Substantia nigra (tissue), 51 donors: ENCODE measurements at places on chromosomes 7 and 10.

DNA sequence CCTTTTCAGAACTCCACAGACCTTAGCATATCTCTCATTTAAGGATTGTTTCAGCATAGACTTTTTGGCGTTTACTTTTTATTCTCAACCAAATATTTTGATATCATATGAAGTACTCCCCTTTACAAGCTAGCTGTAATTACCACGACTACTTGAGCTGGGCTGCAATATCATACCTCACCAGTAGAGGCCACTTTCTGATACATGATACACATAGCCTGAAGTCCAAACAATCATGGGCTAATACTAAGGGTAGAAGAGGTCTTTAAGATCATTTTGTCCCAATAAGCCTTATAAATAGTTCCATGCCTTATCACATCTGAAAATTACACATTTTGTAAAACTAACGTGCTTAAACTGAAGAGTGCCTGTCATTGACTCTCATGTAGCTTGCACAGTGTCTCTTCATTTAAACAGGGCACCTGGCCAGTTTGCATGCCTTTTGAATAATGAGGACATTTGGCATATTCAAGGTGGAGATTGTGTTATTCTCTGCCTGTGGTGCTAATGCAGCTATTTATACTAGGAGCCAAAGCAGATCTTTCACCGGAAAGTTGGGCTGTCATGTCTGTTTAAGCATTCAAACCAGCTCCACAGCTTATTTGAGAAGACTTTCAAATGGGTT, 403.7 kb upstream of the ZMIZ1 start:
- no peak for DNase-seq

DNA sequence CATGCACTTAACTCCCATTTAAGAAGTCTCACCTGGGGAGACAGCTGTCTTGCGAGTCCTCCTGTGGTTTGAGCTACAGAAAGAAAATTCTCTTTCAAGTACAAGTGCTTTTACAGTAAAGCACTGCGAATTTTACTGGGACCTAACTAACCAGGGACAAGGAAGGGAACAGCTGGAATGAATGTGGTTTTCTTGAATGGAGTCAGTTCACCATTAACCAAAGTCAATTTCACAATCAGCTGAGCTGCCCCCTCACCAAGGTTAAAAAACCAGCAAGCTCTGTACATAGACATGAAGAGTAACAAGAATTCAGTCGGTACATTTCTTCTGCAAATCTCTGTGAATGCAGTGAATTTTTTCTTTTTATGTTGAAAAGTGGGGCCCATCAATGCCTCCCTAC, 56.3 kb downstream of the GFRA1 start:
- no peak for DNase-seq

DNA sequence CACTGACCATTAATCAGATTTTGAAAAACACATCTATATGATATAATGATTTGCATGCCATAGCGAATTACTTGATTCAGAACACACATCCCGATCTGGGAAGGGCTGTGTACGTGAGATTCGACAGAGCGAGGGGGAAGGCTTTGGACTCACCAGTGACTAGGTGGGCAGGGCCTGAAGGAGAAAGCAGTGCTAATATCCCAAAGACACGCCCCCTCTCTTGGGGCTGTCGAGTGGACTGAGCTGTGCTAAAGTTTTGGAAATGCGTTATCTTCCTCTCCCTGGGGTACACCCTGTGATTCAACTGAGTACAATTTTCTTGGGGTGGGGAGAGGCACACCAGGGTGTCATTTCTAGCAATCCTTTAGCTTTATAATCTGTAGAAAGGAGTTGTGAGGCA, 1.8 kb downstream of the LRRC17 start:
- DNase-seq, result no peak

GRCh38 chr10:80055760-80056159, 22.7 kb upstream of the TMEM254 start:
- no peak for DNase-seq

- DNase-seq, result no peak
Observed at GRCh38 chr7:138338361-138338760, 121.7 kb upstream of the TRIM24 start.

- no peak for DNase-seq
Observed at GRCh38 chr10:78630944-78631838, 437.6 kb upstream of the ZMIZ1 start.

DNA sequence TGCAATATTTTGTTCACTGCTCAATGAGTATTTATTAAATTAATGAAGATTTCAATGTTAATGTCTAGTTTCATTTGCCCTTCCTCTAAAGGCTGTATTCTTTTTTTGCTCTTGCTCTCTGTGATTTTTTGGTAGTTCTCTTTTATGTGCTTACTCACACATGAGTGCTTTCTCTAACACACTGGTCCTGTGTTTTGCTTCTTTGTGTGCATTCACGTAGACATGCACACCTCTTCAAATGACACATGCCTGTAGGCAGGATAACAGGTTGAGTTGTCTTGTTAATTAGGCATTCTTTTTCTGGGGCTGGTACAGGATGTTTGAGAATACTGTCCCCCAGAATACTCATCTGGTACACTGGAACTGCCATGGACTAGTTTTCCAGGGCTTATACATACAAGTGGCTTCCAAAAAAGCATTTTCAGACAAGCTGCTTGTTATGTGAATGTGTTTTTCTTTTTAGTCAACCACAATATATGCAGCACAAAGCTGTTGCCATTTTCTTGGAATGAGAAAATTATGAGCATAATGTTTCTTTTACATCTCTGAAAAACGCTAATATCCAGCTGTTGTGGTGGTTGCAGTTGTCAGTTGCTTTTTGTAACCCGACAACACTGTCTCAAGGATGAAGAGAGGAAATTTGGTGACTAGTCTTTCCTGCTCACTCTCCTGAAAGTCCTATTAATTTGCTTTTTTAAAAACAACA, 416.4 kb downstream of the AUTS2 start:
- DNase-seq, result no peak

GRCh38 chr7:134442441-134443220, 16.3 kb downstream of the AKR1B1 start:
- no peak for DNase-seq

DNA sequence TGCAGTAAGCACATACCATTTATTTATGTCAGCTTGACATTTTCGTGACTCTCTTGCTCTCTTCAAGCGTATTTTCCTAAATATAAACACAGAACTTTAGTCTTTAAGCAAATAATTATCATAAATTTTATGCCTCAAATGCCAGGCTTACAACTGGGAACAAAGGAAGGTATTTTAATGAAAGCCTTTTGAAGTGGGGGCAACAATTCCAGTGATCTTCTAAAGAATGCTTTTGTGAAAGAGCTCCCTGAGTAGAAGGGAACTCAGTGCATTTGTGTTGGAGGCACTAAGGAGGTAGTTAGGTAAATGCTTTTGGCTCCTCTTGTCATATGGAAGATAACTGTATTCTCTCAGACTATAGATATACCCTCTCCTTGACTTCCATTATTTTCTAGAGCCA, 104.9 kb downstream of the VPS50 start:
- DNase-seq, result no peak

DNA sequence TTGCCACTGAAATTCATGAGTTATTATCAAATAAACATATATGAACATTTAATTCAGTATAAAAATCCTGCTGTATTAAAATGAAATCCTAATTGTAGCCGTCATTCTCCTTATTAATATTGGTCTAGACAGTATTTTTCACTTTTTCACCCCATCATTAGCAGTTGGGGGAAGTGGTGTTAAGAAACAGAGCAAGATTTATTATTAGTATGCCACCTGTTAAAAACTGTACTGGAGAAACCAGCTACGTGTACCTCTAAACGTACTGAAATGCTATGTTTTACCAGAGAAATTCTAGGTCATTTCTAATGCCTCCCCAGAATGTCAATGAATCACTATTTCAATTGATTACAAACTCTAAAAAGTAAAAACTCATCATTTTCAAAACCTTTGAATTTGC, 9.8 kb upstream of the ZNRF2 start:
- DNase-seq, result no peak

DNA sequence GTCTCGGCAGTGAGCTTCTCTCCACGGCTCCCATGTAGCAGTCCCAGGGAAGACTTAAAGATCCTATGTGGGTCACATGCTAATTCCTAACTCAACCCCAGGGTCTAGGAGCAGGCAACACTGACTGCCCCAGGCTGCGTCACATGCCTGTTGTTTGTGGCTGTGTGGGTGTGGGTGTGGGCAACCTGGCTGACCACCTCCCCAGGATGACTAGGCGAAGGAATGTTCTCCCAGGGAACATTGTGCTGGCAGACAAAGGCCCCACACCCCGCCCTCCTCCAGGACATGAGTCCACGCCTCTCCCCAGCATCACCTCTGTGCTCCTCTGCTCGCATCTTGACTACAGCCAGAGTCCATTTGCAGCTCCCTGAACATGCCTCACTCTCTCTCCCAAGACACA, 30.3 kb downstream of the SLC29A3 start:
- no peak for DNase-seq

DNA sequence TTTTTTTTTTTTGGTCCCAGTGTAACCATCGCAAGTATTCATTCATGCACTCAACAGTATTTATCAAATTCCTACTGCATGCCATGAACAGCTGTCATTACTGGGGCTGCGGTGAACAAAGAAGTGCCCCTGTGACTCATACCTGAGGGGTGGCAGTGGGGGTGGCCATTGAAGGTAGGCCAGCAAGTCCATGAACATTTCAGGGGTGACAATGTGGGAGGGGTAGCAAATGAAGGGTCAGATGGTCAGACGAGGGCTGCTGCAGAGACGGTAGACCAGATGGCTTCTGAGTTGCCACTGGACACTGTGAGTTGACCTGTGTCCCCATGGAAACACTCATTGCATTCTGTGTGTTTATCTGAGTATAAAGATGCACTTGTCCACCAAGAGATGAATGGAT, 92.5 kb upstream of the PITRM1 start:
- no peak for DNase-seq

GRCh38 chr7:117273814-117274225, 49.0 kb downstream of the WNT2 start:
- no peak for DNase-seq

DNA sequence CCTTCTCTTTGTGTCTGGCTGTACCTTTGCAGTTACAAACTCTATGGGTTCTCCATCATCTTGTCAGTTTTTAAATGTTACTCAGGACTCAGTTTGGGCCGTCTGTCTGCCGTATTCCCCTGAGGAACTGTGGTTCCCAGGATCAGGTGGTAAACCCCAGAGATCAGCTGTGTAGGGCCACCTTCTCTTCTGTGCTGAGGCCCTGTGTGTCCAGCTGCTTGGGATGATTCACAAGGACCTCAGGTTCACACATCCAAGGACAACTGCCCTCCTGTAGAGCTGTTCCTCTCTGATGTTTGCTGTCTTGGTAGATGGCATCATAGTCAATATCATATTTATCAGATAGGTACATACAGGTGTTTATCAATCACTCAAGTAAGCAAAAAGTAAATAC, 24.5 kb downstream of the CUL1 start:
- DNase-seq, result no peak

DNA sequence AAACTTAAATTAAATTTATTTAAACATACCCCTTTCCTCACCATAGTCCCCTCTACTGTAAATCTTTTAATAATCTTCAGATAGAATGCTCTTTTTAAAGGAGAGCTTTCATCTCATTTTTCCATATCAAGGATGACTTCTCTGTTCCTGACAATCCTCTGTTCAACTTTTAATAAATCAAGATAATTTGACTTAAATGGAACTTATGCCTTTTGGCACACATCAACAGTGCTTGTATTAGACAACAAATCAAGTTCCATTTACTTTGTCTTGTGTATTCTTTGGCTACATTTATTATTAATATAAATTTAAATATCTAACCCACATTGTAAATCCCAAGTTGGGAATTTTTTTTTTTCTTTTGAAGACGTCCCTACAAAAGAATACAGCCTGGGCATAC, 42.7 kb upstream of the HYAL4 start:
- DNase-seq, result no peak

DNA sequence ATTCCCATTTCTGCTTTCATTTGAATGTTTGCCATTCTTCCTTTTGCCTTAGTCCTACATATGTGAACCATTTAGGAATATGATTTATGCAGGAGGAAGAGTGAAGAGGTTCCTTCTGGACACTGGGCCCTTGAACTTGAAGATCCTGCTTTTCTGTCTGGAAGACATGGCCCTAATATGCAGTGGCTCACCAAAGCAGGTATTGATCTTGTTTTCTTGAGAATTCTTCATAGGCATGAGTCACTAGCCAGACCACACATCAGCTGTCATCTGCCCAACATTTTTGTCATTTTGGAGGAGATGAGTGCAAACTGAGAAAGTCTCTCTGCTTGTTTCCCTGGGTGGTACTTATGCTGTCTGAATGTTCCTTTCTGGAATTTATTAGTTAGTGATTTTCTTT, 382.6 kb downstream of the LRMDA start:
- DNase-seq, result no peak
